CD4-positive, alpha-beta T cell treated with Interleukin-17A for 1 hour (primary cell): ENCODE measurements at places on chromosomes 7 and 10.
A peak's percentile ranks its signal among the peaks of the same experiment; 100 is the strongest.

DNA sequence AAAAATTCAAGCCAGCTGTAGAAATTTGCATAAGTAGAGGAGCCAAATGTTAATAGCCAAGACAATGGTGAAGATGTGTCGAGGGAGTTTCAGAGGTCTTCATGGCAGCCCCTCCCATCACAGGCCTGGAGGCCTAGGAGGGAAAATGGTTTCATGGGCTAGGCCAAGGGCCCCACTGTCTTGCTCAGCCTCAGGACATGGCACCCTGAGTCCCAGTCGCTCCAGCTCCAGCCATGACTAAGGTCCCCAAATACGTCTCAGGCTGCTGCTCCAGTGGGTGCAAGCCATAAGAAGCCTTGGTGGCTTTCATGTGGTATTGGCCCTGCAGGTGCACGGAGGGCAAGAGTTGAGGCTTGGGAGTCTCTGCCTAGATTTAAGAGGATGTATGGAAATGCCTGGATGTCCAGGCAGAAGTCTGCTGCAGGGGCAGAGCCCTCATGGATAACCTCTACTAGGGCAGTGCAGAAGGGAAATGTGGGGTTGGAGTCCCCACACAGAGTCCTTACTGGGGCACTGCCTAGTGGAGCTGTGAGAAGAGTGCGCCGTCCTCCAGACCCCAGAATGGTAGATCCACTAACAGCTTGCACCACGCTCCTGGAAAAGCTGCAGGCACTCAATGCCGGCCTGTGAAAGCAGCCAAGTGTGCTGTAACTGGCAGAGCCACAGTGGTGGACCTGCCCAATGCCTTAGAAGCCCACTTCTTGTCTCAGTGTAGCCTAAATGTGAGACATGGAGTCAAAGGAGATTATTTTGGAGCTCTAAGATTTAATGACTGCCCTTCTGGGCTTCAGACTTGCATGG lies 19.2 kb downstream of the TBATA start:
- DNase-seq: no peak

GRCh38 chr10:28743576-28743975 lies 66.3 kb downstream of the BAMBI start:
- DNase-seq: no peak

DNA sequence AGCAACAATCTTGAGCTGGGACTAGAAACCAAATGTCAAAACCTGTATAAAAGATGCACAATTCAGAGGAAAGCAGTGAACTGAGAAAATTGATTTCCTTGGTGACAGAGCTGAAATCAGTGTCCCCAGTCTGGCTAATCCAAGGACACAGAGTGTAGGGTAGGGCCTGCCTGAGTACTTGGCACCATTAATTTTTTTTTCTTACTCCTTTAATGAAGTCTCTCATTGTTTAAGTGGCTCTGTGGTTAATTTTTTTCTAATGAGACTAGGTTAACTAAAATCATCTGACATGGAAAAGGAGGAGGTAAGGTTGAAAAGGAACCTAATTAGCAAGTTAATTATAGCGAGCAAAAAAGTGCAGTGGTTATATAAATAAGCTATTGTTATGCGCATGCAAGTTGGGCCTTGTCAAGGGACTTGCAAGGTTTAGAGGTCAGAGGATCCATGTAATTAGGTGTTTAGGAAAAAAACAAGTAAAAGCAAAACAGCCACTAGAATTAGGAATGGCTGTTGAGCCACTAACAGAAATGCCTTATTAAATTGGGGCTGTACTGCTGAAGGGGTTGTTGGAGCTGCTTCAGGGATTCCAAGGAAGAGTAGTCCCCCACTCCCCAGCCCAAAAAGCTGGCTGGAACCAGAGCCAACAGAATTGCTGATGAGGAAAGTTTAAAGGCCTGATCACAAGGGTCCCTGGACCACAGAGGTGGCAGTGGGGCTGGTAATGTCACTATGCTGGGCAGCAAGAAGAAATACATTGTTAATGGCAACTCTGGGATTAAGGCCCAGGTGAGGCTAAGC lies 58.9 kb upstream of the STRIP2 start:
- DNase-seq: no peak

- no peak for DNase-seq
Measured at GRCh38 chr10:43350686-43351085, 20.8 kb upstream of the FXYD4 start.

DNA sequence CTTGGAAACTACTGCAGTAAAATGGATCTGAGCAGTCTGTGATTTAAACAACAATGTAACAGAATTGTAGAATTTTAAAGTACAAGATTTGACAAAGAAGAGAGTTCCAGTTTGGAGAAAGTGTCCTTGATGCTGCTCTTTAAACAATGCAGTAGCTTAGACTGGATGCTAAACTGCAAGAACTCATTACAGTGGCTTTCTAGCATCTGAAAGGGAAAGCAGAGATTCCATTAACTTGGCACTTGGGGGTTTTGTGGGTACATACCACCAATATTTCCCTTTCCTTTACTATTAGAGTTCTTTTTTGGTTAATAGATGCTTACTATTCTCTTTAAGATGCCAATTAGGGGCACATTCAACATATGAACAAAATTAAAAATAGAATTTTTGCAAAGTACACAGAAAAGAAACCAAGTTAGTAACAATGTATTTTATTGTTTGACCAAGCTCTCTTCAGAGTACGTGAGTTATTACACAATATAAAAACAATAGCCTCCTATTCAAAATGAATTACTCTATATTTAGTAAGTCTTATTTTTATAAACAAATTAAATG lies 11.9 kb downstream of the PSTK start:
- DNase-seq: no peak

- no peak for DNase-seq
Measured at GRCh38 chr10:106694696-106695095, 469.8 kb downstream of the SORCS1 start.

- DNase-seq: no peak
Measured at GRCh38 chr10:21334891-21335696, 190.4 kb downstream of the SKIDA1 start.

- DNase-seq: no peak
Measured at GRCh38 chr10:106355450-106355849, 809.1 kb downstream of the SORCS1 start.

- no peak for DNase-seq
Measured at GRCh38 chr7:134029743-134030142, 97.4 kb upstream of the LRGUK start.

DNA sequence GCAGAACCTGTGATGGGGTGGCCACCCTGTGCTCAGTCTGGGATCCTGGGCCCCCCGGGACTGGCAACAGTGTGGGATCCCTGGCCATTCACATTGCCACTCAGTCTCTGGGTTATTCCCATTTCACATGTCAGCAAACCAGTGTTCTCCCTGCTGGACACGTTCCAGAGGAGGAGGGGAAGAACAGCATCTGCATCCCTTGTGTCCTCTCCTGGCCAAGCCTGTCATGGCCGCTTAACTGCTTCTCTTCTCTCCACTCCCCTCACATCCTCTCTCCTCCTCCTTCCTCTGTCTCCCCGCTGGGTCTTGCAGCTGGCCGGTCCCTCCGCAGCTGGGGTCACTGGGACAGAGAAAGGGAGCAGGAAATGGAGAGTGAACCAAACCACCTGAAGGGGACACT lies 74.4 kb downstream of the C10orf105 start:
- DNase-seq: no peak

GRCh38 chr7:3438352-3438751 lies 137.3 kb downstream of the SDK1 start:
- no peak for DNase-seq

DNA sequence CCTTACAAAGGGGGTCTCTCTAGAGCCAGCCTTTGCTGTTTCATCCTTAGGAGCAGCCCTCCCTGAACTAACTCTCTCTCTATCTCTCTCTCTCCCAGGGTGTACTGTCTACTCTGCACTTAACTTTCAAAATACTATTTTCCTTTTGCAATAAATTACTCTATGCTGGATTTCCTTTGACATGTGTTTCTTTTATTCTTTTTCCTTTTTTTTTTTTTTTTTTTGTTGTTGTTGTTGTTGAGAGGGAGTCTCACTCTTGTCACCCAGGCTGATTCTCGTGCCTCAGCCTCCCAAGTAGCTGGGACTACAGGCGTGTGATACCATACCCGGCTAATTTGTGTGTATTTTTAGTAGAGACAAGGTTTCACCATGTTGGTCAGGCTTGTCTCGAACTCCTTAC lies 1.5 kb upstream of the ZNF3 start:
- no peak for DNase-seq

GRCh38 chr7:27107391-27108381 lies 5.2 kb upstream of the HOXA2 start:
- no peak for DNase-seq

DNA sequence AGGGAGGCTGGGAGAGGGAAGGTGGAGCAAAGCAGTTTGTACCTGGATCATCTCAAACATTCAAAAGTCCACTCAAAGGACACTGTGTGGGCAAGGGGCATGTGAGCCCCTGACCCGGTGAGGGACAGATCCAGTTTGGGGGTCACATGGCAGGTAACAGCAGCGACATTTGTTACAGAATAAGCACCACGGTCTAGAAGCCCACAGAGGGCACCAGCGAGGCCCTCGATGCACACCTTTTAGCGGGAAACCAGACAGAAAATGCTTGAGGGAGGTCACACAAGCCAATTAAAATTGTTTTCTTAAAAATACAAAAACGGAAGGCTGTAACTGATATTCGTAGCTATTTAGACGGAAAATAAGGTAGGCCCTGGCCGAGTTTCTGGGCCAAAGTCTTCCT lies 144.4 kb downstream of the ZMYND11 start:
- DNase-seq: no peak

- DNase-seq: no peak
Measured at GRCh38 chr7:113730309-113730955, 188.4 kb downstream of the PPP1R3A start.

DNA sequence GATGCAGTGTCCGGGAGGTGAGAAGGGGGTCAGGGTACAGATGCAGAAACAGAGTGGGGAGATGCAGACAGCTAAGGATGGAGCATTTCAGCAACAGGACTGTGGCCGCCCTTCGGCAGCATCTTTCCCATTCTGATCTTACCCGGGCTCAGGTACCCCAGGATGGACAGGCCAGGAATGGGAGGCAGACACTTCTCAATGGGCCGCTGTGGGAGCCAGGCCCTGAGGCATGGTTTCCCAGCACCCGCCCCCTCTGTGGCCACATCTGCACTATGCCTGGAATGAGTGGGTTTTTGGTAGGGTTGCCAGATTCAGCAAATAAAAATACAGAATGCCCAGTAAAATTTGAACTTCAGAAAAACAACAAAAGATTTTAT lies 105.2 kb upstream of the CTBP2 start:
- DNase-seq: no peak

DNA sequence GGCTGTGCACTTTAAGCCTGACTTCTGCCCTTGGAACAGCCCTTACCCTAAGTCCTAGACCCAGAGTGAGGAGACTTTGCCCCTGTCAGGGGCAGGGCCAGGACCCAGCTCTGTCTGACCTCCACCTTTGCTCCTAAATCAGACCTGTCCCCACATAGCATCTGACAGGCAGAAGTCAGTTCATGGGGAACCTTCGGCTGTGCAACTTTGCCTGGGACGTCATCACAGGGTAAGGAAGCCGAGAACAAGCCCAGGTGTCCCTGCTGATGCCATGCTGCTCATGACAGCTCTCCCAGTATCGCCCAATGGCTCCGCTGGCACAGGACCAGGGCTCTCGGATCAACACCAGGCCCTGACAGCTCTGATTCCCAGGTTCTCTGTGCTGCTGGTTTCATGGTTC lies 55.4 kb downstream of the TNS3 start:
- DNase-seq: no peak

DNA sequence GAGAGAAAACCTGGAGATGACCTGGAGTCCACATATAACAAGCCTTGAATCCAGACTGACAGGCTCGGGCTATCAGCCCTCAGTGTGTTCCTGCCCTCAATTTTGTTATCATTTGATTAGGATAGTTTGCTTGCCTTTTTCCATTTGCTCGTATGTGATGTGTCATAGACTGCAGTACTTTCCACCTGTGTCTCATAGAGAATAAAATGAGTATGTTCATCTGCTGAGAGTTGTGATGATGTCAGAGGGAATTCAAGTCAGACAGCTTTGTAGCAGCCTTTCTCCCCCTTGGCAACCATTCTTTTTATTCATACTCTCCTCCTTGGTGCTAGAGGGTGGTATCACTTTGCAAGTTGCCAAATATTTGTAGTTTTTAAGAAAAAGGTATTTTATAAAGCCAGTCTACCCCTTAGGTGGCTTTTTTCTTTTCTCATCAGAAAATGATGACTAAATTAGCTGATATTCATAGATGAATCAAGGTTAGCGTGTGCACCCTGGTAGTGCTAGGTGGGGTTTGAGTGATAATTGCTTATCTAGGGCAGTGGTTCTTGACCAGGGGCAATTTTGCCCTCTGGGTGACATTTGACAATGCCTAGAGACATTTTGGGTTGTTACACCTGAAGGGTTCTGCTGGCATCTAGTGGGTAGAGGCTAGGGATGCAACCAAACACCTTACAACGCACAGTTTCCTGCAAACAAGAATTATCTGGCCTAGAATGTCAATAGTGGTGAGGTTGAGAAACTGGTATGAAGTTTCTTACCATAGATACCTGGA lies 5.4 kb downstream of the SGPL1 start:
- DNase-seq: peak; percentile 11
